ENCODE measurements at places on chromosomes 5 and 9.

GRCh38 chr5:1464096-1464446, 18.8 kb upstream of the SLC6A3 start:
- DNase-seq: no peak

DNA sequence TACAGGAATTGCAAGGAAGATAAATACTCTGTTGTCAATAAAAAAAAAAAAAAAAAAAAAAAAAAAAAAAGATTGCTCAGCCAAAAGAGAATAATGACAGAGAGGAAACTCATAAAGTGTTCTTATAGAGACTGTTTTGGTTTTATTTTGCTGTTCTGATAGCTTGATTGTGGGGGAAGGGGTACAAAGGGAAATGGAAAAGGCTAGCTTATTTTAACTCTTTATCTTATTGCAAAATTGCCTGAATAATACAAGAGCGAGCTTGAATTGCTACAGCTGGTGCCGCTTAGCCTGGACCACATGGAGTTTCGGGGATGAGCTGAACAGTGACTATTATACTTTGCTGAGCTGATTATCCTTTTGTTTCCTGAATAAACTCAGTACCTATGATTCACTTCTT, 31.0 kb upstream of the SHISAL2B start:
- no peak for DNase-seq

- no peak for DNase-seq
These were observed 6.6 kb upstream of the BARHL1 start for GRCh38 chr9:132575811-132576210.

GRCh38 chr5:163580516-163580915, 75.1 kb downstream of the MAT2B start:
- no peak for DNase-seq

- DNase-seq: no peak
These were observed 7.9 kb downstream of the SMARCA2 start for GRCh38 chr9:2023042-2023441.

DNA sequence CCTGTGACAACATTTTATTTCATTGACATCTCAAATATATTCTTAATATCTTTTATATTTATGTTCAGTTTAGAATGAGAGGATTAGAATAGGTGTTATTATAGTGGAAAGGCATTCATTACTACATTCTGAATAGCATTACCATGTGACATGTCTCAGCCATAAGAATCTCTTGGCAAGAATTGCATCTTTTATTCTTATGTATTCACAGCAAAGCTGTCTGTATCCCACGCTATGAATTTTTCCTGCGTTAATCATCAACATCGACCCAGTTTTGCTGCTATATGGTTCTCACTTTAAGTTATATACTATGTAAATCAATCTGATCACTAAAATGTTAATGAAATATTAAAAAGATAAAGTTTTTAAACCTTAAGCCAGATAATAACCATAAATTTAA, 248.6 kb downstream of the TMEM232 start:
- DNase-seq: no peak

GRCh38 chr5:72138943-72139521, 31.8 kb downstream of the MAP1B start:
- no peak for DNase-seq

DNA sequence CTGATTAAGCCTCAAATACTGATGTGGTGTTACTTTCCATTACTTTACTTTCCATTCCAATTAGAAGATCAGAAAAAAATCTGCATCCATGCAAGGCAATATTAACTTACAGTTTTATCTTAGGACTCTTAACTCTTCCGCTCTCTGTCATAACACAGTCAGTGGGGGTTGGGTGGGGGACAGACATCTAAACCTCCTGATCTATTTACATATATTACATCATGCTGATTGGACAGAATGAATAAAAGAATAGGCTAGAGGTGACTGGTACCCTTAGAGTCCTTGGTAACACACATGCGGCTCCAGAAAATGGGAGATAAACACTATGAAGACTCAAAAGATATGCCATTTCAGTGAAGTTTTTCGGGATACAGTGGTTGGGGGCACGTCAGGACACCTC, 27.6 kb downstream of the RAPGEF6 start:
- no peak for DNase-seq

DNA sequence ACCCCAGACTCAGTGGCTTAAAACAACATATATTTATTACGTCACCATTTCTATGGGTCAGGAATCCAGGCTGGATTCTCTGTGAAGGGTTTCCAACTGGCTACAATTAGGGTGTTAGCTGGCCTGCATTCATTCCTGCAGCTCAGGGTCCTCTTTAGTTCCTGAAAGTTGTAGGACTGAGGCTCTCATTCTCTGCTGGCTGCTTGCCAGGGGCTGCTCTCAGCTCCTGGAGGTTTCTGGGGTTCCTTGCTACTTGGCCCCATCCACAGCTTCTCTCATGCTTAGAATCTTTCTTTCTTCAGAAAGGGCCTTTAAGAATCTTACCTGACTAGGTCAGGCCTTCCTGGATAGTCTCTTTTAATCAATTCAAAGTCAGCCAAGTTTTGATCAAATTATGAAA, 424.6 kb downstream of the GADD45G start:
- no peak for DNase-seq

DNA sequence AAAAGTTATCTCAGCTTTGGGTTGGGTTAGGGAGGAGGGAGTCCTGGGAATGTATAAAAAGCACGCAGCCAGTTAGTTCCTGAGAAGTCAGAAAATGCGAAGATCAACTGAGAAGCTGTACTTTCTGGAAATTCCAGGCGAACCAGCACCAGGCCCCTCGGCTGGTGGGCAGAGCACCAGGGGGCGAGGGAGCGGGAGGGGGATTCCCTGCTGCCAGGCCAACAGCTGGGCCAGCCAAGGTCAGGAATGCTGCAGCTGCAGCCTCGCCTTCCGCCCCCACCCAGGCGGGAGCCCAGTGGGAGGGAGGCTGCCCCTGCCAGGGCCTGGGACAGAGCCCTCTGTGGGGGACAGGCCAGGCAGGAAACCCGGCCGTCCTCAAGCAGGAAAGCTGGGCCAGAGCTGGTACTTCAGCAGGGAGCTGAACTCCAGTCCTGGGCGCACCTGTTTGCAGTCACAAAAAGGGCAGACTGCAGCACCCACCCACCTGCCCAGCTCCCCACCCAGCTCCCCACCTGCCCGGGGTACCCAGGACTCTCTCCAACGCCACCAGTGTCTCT, 35.5 kb downstream of the VAV2 start:
- no peak for DNase-seq

- DNase-seq: no peak
These were observed 331.9 kb downstream of the MED10 start for GRCh38 chr5:6046296-6046967.

DNA sequence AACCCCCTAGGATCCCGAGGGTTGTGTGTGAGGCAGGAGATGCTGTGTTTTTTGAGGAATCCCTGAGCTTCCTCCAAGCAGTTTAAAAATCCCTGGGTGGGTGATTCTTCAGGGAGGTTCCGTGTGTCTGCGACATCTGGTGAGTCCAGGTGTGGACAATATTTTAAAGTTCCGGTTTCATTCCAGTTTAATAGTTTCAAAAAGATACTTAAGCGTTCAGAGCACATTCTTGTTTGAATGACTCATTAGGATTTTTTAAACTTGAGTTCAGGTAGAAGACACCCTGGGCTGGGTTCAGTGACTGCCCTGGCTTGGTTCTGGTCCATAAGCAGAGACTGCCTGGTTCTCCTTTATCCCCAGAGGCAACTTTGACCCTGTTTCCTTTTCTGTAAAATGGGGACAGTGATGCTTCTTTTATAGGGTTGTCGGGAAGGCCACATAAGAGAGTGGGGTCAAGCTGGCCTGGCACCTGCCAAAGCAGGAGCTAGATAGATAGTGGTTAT, 119.2 kb downstream of the RGS3 start:
- no peak for DNase-seq

GRCh38 chr9:106648799-106649198, 214.2 kb upstream of the ZNF462 start:
- DNase-seq: no peak

- DNase-seq: no peak
These were observed 982.1 kb downstream of the DTWD2 start for GRCh38 chr5:118006219-118006618.

GRCh38 chr5:152529440-152529839, 124.4 kb upstream of the NMUR2 start:
- no peak for DNase-seq

- no peak for DNase-seq
These were observed 473.0 kb downstream of the PLK2 start for GRCh38 chr5:57986761-57987341.
